Anterior cingulate cortex (tissue), 58 donors: ENCODE measurements at places on chromosomes 4 and X.

DNA sequence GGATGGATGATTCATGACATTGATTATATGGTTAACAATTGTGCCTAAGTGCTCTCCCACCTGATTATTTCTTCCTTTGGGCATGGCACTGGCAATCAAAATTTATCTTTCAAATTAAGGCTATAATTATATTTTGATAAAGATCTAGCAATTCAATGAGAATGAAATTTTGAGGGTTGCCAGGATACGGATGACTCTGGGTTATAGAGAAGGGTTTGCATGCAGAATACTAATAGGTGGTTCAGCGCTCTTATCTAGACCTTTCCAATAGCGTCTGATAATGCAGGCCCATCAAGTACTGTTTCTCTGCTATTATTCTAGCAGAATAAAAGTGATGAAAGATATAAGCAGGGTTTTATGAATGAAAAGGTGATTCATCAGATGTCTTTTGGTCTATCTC lies 74.9 kb upstream of the SCML1 start:
- DNase-seq, result no peak

GRCh38 chr4:101792056-101792590 lies 1.6 kb downstream of the BANK1 start:
- DNase-seq, result no peak

DNA sequence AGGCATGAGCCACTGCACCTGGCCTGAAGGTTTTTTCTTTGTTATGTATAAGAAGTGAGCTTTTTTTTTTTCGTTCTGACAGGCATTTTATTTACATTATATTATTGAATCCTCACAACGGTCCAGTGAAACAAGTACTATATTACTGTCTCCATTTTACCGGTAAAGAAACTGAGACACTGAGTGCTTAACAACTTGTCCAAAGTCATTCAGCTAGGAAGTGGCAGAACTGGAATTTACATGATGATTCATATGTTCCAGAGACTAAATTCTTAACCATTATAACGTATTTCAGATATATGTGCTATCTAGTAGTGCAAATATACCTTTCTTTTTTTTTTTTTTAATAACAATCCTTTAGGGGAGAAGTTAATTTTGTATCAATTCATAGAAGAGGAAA lies 18.4 kb upstream of the SLC6A14 start:
- no peak for DNase-seq

GRCh38 chrX:66635360-66635759 lies 3.5 kb downstream of the EDA2R start:
- no peak for DNase-seq

DNA sequence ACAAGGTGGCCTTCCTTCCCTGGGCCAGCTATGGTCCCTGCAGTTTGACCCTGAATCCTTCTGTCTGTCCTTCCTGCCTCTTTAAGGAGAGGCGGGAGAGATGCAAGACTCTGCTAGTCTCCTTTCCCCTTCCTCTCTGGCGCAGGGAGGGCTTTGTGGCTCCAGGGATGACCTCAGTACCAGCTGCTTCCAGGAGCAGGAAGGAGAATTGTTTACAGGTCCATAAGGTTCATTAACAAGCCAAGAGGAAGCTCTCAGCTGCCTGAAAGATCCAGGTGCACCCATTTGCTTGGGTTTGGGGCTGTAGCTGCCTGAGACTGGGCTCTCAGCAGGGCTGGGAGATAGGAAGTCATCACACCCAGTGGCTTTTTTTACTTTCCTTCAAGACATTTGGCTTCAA lies 4.0 kb upstream of the FATE1 start:
- DNase-seq, result no peak

DNA sequence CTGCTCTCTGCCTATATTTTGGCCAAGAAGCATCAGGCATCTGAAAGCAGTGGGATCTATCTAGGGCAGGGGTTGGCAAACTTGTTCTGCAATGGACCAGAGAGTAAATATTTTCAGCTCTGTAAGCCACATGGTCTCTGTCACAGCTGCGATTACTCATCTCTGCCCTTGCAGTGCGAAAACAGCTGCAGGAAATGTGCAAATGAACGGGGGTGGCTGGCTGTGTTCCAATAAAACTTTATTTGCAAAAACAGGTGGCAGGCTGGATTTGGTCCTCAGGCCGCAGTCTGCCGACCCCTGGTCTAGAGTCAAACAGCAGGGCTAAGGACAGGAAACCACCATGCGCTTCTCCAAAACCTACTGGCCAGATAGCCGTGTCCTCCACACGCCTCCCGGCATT lies 48.6 kb downstream of the ACOX3 start:
- peak; percentile 62 for DNase-seq

DNA sequence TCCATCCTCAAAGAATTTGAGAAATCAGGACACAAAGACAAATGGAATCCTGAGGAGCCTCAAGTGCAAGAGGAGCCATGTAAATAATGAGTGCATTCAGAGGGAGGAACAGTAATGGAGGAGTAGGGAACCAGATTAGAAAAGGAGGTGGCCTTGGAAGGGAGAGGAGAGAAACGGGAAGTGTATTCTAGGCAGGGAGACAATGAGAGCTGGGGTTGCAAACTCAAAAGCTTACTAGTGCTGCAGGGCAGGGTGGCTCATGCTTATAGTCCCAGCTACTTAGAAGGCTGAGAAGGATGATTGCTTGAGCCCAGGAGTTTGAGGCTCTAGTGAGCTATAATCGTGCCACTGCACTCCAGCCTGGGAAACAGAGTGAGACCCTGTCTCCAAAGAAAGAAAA lies 113.2 kb upstream of the LSM6 start:
- DNase-seq, result no peak

DNA sequence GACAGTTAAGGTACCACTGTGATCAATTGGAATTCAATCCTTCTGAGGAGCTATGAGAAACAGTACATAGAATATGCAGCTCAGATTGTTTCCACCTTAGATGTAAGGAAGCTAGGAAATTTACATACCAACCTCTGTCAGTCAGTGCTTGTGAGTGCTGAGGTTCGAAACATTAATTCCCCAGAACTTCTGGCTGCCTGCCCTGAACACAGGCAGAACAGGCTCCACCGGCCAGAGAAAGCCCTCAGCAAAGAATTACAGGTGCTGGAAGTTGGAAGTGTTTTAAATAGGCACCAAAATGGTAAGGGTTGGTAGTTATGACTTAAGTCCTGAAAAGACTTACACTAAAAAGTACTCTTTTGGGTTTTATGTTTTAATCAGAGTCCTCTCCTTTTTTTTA lies 651.8 kb downstream of the C4orf33 start:
- DNase-seq, result no peak

- no peak for DNase-seq
These were observed 10.4 kb downstream of the AFP start for GRCh38 chr4:73446336-73446938.

DNA sequence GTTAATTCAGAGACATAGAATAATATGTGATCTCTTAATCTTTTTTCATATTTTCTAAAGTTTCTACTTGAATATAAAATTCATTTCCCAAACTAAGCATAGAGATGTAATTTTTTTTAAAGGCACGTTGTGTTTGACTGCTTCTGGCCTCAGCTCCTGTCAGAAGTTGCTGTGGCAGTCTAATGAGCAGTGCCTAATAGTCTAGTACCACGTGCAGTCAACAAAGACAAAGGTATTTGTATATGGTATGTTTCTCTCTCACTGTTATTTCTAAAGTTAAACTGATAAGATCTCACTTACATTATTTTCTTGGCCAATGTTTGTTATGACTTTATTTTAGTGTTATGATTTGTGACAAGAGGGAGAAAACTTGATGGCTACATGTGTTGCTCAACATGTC lies 48.6 kb upstream of the MCUB start:
- no peak for DNase-seq

DNA sequence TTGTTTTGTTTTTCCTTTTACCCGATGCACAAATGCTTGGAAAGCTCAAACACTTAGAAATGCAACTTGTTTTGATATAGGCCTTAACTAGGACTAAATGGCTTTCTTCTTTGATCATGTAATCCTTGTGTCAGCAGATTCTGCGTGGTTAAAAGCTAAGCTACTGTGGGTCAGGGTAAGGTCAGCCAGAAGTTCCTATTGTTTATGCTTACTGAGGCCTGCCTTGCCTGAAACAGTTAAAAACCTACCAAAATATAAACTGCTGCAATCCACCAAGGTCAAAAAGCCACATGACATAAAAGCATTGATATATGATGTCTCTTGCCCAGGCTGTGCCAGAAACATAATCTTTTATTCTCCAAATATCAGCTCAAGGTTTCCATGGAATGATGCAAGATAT lies 223.4 kb downstream of the FAM47B start:
- DNase-seq, result no peak

DNA sequence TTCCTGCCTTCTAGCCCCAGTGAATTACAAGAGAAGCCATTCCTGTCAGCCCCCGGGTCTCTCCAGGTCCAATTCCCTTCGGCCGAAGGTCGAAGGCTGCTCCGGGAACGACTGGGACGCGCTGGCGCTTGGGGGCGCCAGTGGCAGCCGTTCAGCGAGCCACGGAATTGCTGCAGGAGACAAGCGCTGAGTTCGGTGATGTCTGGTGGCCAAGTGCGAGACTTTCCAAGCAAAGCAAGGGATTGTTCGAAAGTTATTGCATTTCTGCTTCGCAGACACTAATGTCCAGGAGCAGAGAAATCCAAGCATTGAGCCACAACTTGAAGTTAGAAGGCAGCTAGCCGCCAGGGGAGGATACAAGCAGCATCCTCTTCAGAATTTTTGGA lies 1.1 kb upstream of the DKK2 start:
- DNase-seq, result peak; percentile 9

- DNase-seq, result no peak
These were observed 165.0 kb downstream of the HEPH start for GRCh38 chrX:66328950-66329596.

DNA sequence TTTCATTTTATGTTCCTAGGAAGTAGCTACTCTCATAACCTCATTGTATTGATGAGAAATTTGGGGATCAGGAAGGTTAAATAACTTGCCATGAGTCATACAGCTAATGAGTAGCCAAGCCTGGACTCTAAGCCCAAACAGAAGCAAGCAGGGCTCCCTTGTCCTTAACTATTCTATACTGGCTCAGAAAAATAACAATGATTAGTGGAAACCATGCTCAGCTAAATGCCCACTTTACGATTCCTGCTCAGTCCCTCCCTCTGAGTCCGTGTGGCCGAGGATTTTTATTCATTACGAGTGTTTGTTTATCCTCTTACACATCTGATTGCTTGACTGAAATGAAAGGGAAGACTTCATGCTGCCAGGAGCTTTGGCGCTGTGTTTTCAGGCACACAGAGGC lies 100.9 kb downstream of the SLC34A2 start:
- no peak for DNase-seq

GRCh38 chr4:25776795-25777194 lies 86.0 kb downstream of the SEL1L3 start:
- DNase-seq, result no peak

DNA sequence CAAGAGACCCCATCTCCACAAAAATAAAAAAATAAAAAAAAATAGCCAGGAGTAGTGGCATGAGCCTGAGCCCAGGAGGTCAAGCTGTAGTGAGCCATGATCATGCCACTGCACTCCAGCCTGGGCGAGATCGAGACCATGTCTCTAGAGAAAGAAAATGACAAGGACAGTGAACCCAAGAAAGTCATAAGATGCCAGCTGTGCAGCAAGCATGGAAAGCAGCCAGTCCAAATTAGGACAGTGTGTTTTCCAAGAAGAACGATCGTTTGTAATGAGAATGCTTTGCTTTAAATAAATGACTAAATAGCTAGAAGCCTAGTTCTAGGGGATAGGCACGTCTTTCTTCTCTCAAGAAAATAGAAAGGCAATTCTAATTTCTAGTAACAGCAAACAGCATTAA lies 58.4 kb upstream of the MSANTD1 start:
- no peak for DNase-seq

GRCh38 chr4:94762326-94762725 lies 4.6 kb downstream of the BMPR1B start:
- no peak for DNase-seq

DNA sequence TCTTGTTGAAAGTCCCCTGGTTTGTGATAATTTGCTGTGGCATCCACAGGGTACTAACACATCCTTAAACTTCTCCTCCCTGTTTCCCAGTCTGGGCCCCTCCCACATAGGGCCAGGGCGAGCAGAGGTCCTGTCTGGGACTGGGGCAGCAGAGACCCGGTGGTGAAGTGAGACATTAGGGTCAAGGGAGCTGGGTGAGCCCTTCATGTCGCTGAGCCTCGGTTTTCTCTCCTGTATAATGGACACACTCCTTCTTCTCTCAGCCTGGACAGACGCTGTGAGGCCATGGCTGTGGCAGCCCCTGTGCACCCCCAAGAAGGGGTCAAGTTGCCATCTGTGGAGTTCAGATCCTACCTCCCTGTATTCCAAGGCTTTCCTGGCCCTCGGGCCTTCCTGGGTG lies 33.0 kb upstream of the HMX1 start:
- no peak for DNase-seq

DNA sequence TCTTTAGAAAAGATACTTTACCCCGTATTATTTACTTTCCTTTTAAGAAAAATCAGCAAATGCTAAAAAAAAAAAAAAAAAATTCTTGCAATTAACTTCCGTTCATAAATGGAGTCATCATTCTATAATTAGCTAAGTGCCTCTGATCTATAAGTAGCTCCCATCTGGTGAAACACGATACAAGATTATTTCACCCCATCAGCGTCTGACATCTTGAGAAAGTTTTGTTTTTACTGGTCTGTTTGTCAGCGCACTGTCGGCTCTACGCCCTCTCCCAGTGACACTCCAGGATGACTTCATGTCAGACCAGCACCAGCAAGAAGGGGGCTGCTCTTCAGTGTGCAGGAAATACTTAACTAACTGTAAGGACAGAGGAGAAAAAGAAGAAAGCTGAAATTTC lies 108.3 kb downstream of the AFAP1 start:
- DNase-seq, result no peak
